ENCODE measurements at places on chromosomes 6 and 20.

DNA sequence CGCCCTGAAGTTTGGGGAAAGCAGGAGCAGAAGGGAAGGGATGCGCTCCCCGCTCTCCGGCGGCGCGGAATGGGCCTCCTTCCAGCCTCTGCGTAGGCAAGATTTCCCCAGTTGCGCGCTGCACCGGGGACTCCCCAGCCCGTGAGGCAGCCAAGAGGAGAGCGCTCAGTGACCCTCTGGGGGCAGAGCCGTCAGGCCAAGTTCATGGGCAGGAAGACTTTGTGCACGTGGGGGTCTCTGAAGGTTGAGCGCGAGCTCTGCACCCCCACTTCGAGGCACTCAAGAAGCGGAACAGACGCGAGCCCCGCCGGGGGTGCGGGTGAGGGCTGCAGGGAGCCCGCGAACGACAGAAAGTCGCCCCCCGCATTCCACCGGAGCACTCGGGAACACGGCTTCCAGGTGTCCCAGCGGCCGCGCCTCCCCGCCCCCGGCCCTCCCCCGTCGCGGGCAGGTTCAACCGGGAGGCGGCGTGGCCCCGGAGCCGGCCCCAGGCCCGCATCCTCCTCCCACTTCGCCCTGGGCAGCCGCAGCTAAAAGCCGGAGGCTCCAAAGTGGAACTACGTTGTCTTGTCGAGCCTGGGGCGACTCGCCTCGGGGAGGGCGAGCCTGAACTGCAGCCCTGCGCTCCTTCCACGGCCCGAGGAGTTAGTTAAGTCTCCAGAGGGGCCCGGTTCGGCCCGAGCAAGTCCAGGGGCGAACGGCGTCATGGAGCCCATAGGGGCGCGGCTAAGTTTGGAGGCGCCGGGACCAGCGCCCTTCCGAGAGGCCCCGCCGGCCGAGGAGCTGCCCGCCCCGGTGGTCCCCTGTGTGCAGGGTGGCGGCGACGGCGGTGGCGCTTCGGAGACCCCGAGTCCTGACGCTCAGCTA lies at the start of gene PPP1R3G:
Gene PPP1R3G, plus strand, starts transcription at position 561 of the 867 bp plus-strand sequence. Its CDS starts 145 bp downstream, at position 706.
- DNase-seq = no peak

GRCh38 chr6:138405816-138406413 lies 1.9 kb downstream of the HEBP2 start:
- no peak for DNase-seq

DNA sequence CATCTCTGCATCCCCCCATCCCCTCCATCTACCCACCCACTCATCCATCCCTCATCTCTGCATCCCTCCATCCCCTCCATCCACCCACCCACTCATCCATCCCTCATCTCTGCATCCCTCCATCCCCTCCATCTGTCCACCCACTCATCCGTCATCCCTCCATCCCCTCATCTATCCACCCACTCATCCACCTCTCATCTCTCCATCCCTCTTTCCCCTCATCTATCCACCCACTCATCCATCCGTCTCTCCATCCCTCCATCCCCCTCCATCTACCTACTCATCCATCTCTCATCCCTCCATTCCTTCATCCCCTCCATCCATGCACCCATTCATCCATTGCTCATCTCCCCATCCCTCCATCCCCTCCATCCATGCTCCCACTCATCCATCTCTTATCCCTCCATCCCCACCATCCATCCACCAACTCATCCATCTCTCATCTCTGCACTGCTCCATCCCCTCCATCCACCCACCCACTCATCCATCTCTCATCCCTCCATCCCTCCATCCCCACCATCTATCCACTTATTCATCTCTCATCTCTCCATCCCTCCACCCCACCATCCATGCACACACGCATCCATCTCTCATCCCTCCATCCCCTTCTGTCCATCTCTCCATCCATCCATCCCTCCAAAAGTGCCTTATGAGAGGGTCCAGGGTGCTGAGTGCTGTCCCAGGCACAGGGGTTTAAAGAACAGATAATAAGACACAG lies 51.4 kb downstream of the WDR27 start:
- no peak for DNase-seq

GRCh38 chr6:11096109-11096508 lies 2.5 kb downstream of the SMIM13 start:
- DNase-seq = no peak

DNA sequence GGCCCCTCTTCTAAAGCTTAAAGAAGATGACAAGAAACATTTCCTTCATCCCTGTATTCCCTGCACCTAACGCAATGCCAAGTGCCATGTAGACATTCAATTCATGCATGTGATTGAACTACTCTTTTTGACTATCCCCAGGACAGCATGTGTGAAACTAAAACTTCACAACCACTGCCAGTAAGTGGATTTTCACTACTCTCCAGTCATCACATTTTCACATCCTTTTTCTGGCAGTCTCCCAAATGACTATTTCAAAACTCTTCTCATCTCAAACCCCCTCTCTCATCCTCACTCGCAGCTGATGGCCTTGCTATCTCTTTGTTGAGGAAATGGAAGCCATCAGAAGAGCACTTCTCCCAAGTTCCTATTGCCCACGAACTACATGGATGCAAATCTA lies 122.6 kb downstream of the OPRM1 start:
- no peak for DNase-seq

DNA sequence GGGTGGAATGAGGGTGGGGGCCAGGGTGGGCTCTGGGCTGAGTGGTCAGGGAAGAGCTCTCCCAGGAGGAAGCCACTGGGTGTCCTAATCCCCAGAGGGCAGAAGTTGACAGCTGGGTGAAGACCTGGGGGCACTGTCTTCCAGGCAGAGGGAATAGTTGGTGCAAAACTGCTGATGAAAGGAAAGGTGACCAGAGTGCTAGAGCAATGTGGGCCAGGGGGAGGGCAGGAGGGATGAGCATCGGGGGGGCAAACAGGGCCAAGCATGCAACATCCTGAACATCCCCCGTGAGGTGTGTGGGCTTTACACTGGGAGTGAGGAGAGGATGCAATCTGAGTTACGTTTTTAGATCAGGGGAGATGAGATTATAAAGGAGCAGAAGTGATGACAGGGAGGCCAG lies 97.8 kb downstream of the NOL4L start:
- DNase-seq = no peak

DNA sequence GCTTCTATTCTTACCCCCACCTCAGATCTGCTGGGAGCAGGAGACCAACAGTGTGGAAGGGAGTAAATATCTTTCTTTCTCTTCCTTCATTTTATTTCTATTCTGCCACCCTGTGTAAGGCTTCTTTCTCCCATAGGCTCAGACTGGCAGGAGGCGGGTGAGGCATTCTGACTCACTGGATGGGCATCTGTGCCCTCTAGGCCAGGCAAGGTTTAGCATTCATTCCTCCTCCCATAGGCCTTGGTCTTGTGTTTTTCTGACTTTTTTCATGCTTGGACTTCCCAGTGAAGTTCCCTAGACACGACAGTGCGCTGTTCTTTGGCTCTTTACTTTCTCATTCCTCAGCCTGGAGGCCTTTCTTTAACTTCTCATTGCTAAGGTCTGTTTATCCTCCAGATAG lies 235.2 kb downstream of the SYNE1 start:
- no peak for DNase-seq

DNA sequence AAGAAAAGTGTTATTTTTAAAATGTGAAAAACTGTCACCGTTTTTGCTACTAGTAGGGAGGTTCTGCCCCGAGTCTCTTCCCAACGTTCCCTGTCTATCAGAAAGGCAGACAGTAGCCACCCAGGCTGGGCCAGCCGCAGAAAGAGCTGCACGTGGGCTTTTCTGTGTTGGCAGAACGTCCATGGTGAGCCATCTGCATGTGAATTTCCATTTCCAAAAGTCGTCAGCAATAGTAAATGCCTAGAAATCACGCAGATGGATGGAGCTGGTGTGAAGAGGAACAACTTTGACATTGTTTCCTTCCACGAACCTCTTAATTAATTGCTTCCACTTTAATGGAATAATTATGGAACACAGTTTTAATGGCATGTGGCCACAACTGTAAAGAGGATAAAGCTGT lies 97.5 kb downstream of the FAM120B start:
- no peak for DNase-seq

DNA sequence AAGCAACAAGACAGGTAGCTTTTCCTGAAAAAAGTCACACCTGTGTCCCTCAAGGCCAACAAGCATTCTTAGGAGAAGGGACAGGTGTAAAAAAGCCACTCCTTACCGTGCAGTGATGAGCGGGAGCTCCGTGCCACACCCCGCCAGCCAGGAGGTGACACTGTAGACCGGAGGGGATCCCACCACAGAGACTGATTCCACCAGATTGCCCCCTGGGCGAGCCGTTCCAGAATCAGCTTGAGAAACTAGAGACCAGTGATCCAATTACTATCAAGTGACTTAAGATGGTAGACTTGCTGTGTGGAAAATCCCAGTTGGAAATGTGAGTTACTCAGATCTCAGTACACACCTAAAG lies 37.4 kb downstream of the PKHD1 start:
- no peak for DNase-seq

GRCh38 chr6:23414051-23414445 lies 712.0 kb upstream of the NRSN1 start:
- no peak for DNase-seq

DNA sequence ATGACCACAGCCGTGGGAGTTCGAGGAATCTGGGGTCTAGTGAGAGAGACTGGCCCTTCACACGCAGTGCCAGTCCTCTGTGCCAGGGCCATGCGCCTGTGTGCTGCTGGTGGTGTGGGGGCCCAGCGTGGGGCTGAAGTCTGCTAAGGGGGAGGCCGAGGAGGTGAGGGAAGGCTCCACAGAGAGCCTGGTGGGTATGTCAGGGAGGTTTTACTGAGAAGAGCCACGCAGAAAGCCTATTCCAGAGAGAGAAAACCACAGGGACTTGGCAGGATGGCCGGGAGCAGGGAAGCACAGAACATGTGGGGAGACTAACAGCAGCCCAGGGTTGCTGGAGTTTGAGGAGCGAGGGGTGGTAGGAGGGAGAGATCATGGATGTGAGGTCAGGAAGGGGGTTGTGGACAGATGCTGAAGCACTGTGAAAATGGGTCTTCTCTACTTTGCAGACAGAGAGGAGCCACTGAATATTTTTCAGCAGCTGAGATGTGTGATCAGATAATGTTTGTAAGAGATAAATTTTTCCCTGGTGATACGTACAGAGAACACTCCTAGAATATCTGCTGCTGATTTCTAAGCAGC lies 35.3 kb downstream of the DUSP22 start:
- no peak for DNase-seq
